AG09309 (cell line): ENCODE measurements at places on chromosomes 6 and 20.

DNA sequence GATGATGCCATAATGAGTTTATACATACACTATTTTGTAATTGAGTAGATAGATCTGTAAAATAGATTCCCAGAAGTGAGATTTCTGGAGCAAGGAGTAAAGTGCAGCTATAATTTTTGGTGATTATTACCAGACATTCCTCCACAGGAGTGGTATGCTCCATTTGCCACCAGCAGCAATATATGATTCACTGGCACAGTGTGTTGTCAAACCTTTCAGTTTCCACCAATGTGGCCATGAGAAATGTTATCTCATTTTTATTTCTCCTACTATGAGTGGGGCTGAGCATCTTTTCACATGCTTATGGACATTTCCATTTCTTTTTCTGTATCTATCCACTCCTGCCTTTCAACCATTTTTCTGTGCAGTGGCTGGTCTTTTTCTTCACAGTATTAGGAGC is 70.5 kb downstream of the GPR63 start:
- no peak for DNase-seq

DNA sequence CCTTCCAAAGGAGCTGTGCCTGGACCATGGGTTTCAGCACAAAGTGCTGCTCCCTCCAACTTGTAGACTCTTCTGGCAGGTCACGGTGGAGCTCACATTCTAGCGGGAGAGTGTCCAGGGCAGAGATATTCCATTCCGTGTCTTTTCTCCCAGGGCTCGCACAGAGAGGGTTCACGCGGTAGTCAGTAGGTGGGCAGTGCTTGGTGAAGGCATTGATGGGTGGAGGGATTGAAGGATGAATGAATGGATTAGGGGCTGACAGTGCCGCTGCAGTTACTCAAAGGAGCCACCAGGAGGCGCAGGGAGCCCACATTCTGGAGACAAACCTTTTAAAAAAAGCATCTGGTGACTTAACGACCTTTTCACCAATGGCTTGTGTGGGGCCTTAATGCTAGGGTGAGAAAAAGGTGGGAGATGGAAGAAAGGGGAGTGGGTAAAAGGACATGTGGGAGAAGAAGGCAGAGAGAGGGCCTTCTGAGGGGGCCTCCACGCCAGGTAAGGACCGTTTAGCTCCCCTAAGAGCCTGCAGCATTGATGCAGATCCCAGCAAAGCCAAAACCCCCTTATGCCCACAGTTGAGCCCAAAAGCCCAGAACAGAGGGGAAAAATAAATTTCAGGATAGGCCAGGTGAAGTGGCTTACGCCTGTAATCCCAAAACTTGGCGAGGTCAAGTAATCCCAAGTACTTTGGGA is 17.5 kb upstream of the FAM110A start:
- DNase-seq, result no peak

DNA sequence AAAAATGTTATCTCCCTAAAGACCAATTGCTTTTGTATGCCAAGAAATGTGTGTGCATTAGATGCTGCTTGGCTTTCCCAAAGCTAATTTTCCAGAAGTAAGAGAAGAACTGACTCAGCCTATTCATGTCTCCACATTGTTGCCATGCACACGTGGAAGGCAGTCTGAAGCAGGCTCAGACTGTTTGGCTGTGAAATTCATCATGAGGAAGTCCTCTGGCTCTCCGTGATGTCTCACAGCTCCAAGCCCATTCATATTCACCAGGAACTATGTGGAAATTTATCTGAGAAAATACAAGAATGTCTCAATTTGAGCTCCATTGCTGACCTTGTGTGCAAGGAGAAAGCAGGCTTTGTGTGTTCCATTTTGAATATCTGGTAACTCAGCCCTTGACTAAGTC is 1022.2 kb upstream of the GJE1 start:
- peak; percentile 24 for DNase-seq

GRCh38 chr6:80003826-80004172 is 650 bp upstream of the TTK start:
- no peak for DNase-seq

DNA sequence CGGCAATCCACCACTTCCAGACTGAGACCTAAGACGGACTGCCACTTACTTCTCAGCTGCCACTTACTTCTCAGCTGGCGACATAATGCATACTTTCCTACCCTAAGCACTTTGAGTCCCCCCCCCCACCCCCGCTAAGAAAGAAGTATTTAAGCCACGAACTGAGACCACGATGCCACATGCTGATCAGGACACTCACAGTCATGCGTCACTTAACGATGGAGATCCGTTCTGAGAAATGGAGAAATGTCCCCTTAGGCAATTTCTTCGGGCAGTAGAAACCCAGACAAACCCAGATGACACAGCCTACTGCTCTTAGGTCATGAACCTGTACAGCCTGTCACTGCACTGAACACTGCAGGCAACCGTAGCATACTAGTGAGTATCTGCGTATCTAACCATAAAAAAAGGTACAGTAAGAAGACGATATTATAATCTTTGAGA is 690 bp downstream of the IFNGR1 start:
- DNase-seq, result no peak

GRCh38 chr6:26412228-26412627 is 10.2 kb downstream of the BTN3A1 start:
- no peak for DNase-seq

- peak; percentile 37 for DNase-seq
These were observed 43.1 kb upstream of the HECA start for GRCh38 chr6:139091826-139092225.

DNA sequence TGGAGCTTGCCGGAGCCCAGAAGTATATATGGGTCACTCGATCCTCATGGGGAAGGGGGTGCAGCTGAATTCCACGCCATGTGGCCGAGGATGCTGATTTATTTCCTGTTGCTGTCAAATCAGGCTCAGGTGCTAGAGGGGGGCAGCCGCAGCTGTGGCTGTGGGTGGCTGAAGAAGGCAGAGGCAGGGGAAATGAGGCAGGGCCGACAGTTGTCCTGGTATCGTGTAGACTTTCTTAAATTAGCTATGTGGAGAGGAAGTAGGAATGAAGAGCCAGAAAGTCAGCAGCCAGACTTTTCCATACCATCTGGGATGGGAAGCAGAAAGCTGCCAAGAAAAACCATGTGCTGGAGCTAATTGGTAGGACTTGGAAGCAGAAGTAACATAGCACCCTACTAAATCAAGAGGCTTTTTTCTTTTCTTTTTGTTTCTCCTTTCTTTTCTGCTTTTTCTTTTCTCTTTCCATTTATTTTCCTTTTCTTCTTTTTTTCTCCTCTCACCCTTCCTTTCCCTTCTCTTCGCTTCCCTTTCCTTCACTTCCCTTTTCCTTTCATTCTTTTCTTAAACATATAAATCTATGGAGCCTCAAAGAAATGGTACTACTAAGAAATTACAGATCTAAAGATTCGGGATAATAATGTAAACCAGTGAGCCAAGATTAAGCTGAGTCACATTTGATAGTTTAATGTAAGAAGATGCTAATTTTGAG is 90.6 kb upstream of the CD83 start:
- no peak for DNase-seq

- no peak for DNase-seq
These were observed 14.9 kb downstream of the ZBTB2 start for GRCh38 chr6:151376440-151376839.

GRCh38 chr6:75557068-75557467 is 44.6 kb upstream of the SENP6 start:
- DNase-seq, result no peak

- no peak for DNase-seq
These were observed 13.4 kb downstream of the SNX14 start for GRCh38 chr6:85580118-85580877.
